Stimulated activated CD8-positive, alpha-beta memory T cell treated with anti-CD3 and anti-CD28 coated beads, Interleukin-15, amount 100 ng/mL, for 24 hours (primary cell): ENCODE measurements at places on chromosomes 4 and X.

GRCh38 chr4:153466949-153467896, 1.1 kb downstream of the TMEM131L start:
- no peak for DNase-seq

GRCh38 chrX:155888139-155888538, 7.0 kb downstream of the VAMP7 start:
- DNase-seq: no peak

DNA sequence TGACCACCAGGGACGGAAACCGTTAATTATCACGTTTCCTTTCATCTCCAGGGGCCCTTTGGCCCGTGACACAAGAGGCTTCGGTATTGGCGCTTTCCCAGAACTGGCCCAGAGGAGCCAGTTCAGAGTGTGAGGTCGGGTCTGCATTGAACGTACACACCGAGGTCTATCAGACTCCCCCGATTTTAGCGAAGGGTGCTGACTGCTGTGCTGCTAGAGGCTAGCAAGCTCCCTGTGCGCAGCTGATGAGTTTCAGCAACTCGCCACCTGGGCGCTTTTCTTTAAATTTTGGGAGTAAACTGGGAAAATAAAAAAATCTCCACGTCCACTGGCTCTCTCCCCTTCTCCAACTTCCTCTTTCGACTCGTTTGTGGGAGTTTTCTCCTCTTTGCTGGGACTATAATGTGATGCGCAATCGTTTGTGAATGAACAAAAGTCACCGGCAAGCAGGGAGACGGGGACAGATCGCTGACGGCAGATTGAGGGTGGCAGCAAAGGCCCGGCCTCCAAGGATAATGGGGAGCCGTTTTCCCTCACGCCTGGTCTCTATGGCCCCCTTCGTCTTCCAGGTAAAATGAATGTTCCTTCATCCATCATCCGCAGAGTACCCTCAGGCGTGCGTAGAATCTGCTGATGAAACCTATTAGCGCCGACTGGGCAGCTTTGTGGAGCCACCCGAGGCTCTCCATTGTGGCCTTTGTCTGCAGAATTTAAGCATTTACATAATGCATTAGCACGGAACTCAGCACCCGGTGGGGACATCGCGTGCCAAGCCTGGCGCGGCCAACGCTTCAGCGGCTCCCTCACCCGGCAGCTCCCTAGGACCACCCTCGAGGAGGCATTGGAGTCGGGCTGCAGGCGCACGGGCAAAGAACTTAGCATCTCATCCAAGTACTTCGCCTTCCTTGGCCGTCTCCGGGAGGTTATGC, 1.6 kb upstream of the LRAT start:
- no peak for DNase-seq

DNA sequence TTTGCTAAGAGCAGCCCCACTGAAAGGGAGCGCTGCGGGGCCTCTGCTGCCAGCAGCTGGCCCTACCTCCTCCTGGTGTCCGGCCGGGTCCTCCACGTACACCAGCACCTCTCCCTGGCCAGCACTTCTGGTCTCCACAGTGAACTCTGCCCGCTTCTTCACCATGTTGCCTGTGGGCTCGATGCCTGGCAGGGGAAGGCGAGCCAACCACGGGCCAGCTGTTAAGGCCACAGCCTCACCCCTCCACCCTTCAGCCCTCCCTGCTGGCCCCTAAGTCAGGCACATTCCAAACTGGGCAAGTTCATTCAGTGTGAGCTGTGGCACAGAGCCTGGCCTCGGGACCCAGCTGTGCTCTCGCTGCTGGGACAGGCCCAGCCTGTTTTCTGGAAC, 7.8 kb downstream of the FLNA start:
- no peak for DNase-seq

DNA sequence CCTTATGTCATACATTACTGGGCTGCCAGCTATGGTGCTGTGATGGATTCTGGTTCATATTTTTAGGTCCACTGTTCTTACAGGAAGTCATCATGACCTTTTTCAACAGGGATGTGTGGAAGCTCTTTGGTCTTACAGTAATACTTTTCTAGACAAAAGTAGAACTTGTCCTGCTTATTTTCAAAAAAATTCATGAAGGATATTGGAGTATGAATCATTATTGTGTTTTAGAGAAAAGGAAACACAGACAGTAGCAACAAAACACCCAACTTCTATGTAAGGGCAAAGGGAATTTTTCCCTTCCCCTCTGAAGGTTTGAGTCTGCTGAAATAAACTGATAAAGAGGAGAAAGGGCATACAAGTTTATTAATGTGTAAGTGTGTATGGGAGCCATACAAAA, 54.7 kb upstream of the FAM9C start:
- no peak for DNase-seq

GRCh38 chrX:140439476-140439875, 65.4 kb downstream of the SOX3 start:
- DNase-seq: no peak
